ENCODE measurements at places on chromosomes 2 and 18.

GRCh38 chr2:236852100-236852976, 233.4 kb upstream of the COPS8 start:
- DNase-seq: peak; percentile 36

GRCh38 chr2:160940271-160940670, 220.0 kb upstream of the TANK start:
- DNase-seq: no peak

DNA sequence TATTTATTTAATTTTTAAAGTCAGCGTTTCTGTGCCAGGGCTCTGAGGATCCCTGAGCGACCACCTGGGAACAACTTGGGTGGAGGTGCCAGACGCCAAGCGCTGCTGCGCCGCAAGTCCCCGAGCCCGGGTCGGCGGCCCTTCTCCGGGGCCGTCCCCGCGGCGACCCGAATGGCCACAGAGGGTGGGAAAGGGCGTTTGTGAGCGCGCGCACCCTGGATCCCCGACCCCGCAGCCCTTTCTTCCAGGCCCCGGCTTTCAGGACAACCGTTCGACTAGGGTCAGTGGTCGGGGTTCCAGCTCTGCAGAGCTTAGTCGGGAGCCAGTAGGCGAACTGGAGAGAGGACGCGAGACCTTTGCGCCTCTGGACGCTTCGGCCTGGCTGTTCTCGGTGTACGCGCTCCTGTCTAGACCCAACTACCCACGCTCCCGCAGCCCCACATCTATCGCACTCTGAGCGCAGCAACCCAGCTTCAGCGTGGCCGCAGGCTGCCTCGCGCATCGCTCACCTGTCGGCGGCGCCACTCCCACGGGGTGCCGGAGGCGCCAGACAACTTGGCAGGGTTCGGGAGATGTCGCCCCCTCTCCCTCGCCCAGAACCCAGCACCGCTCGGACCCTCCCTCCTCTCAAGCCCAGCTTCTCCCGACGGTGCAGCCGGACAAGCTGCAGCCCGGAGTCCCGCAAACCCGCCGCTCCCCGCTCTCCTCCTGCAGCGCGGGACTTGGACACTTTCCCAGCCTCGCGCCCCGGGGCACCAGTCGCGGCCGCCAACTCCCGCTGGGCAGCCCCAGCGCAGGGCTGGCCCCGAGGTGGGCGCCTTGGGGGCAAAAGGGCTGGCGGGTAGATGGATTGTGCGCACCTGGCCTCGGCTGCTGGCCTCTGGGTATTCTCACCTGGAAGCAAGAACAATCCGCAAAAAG, 758 bp downstream of the LYPD1 start:
- no peak for DNase-seq

DNA sequence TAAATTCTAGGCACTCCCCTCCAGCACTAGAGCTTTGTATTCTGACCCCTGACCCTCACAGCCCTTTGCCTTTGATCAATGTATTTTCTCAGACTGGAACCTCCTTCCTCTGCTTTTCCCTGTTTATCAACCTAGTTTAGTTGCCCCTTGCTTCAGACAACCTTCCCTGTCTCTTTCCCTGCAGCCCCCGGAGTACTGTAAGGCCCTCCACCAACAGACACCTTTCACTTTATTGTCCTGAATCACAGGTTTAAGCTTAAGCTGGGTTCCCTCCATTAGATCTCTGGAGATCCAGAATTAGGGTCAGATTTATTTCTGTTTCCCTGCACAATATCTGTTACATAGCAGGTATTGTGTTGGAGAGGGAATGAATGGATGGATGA, 140.2 kb downstream of the DDX1 start:
- peak; percentile 93 for DNase-seq

- no peak for DNase-seq
These were observed 50.3 kb downstream of the NCK2 start for GRCh38 chr2:105794926-105795574.

DNA sequence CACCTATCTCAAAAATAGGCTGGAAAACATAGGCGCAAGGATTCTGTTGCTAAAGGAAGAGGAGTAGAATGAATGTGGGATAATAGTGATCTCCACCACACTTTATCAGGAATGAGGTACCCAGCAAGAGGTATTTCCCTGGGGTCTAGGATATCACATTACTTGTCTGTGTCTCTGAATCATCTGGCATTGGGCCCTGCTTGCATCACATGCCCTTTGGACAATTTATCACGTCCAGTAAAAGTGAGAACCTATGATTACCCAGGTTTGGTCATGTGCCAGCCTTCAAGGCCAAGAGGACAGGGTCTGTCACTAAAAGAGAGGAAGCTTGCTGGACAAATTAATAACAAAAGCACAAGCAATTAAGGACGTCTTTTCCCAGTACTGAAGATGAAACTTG, 11.4 kb upstream of the TRAPPC8 start:
- no peak for DNase-seq

DNA sequence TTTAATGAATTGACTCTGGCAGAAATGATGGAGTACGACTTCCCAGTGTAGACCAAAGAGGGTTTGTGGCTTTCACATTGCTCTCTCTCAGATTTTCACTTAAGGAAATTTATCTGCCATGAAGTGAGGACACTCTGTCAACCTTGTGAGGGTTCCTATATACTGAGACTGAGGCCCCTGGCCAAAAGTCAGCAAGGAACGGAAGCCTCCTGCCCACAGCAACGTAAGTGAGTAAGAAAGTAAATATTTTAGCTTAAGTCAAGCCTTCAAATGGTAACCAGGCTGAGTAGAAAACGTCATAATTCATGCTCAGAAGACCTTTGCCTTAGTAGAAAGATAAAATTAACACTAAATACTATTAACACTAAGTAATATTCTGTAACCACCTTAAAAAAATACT, 1080.5 kb upstream of the ACVR2A start:
- DNase-seq: no peak

GRCh38 chr2:70935468-70936164, at the start of gene ATP6V1B1:
TSS of gene ATP6V1B1 (plus strand) at chr2:70935900. CDS start at chr2:70935955, 55 bp downstream.
- DNase-seq: peak; percentile 33

GRCh38 chr2:28047681-28048080, 157.2 kb downstream of the BABAM2 start:
- no peak for DNase-seq

- no peak for DNase-seq
These were observed 389.6 kb downstream of the TRIB2 start for GRCh38 chr2:13106302-13106701.

DNA sequence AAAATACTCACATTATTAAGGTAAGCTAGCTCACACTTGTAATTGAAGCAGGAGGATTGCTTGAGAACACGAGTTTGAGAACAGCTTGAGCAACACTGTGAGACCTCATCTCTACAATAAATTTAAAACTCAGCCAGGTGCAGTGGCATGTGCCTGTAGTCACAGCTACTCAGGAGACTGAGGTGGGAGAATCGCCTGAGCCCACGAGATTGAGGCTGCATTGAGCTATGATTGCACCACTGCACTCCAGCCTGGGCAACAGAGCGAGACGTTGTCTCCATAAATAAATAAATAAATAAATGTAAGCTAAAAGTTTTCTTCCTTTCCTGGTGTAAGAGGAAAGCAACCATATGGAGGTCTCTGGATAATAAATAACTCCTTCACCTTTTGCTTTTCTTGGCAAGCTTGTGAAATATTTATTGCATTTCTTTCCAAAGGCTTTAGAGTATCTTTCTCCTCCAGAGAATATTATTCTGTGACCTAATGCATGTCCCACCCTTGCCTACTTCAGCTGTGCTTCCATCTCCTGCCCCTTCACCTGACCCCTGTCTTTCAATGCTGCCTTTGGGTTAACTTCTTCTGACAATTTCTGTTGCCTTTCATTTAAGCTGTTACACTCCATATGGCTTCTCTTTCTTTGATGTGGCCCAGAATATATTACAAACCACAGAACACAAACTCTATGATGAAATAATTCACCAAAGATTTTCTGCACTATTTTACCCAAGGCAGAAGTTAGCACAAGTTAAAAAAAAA, 280.7 kb upstream of the RND3 start:
- DNase-seq: no peak

- DNase-seq: no peak
These were observed 9.0 kb downstream of the TMEM247 start for GRCh38 chr2:46488389-46488788.

DNA sequence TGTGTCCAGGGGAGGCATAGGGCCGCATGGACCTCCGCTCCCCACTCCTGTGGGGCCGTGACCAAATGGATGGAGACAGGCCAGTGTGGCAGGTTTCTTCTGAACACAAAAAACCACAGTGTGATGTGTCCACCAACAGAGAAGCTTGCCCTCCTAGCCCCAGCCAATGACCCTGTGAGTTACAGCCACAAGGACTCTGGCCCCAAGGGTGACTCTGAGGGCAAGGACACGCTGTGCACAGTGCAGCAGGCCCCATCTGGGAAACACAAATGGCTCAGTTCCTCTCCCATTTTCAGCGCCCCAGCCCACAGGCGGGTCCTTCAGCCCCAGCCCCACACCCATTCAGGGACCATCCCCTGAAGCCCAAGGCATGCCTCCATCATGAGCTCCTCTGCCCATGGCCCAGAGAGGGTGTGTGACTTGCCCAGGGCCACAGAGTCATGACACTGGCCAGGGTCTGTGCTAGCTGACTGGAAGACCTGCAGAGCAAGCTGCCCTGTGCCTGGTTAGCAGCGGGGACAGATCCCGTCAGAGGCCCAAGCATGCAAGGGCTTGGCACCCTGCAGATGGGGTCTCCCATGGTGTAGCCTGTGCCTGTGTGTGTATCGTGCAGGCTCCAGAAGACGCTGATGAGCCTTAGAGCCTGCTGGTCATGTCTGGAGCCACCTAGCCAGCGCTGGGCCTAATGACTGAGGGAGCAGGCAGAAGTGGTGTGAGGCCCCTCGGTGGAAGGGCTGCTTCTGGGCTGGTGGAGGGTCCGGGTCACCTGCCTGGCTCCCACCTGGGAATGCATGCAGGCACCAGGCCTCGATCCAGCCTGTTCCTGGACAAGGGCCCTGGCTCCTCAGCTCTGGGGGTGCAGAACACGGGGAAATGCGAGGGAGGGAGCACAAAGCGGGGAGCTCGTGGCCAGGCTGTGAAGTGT, 47.7 kb downstream of the HS6ST1 start:
- DNase-seq: no peak

DNA sequence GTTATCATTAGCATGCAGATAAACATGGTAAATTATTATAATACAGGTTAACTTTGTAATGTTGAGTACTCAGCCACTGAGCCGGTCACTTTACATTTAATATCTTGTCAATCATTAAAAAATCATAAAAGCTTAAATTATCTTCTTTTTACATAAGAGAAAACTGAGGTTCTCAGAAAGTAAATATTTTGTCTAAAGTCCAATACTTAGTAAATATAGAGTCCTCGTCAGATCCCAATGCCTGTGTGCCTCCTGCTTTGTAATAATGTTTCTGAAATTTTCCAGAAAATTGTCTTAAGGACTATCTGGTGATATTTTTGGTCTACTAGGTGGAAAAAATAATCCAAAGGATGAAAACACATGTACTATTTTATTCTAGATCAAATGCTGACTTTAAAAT, 116.3 kb upstream of the WDSUB1 start:
- DNase-seq: no peak

- no peak for DNase-seq
These were observed 40.3 kb downstream of the AP1S3 start for GRCh38 chr2:223797037-223797436.

DNA sequence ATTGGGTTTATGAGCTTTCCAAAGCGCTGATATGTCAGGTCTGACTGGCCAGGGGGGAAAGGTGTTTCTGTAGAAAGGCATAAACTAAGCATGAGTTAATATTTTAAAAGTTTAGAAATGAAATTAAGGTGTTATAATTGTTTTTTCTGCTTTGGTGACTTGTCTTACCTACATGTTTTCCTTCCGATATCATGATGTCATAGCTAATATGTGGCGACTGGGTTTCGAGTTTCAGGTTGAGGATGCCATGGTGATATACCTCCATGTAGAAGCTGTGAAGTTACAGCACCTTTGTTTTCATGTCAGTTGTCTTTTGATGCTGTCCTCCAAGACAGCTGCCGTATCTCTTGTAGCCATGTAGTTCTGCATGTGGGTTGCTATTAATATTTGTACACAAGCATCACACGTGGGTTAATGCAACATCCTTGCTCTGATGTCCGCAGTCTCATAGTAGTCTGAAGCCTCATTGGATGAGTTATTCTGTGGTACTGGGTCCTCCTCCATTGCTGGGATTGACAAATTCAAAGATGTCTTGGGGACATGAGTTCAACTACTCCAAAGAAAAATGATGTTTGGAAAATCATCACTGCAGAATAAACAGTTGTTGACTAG, 230.6 kb downstream of the PRKCE start:
- DNase-seq: no peak

DNA sequence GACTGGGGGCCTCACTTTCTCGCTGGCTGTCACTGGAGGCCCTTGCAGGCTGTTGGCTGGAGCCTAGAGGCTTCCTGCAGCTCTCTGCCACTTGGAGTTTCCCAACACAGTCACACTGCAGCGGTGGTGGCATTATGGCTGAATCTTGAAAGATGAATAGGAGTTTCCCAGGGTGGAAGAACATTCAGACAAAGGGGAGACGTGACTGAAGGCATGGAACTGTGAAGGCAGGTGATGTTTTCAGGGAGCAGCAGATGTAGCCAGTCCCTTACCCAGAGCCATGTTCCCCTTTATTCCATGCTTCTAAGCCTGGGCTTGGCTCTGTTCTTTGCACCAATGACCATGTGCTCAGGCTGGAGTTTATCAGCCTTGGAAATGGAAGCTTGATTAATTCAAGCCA, 106.7 kb upstream of the BOD1L2 start:
- no peak for DNase-seq

- DNase-seq: no peak
These were observed 545 bp downstream of the MPP4 start for GRCh38 chr2:201697899-201698298.

- DNase-seq: no peak
These were observed 106.0 kb downstream of the UBR3 start for GRCh38 chr2:169933124-169933711.

- peak; percentile 62 for DNase-seq
These were observed 68.1 kb upstream of the DAPL1 start for GRCh38 chr2:158726911-158727592.

DNA sequence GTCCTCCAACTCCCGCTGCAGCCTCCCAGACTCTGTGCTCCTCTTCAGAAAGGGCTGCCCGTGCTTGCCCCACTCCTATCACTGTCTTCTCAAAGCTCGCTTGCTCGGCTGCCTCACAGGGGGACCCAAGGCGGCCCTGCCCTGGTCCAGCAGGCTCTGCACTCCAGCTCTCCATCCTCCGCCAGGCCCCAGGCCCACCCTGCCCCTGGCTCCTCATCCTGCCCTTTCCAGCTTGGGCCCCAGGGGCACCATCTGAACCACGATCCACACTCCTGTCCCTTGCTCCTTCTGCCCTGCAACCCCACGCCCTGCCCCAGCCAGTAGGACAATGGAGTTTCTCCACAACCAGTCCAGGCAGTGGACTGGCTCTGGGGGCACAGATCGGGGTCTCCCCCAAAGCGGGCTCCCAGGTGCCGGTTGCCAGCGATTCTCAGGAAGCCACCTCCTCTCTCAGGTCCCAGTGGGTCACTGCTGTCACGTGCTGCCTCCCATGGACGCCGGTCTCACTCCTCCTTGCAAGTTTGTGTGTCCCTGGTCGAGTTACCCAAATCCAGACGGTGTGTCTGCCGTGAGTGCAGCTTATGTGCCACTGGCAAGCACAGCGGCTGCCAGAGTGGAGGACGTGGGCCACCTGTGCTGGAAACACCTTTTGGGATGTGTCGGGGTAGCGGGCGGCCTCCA, 238.5 kb downstream of the HDAC4 start:
- no peak for DNase-seq

All from SK-N-DZ (cell line).